Left hindlimb (tissue), 1 donor: ENCODE measurements at places on chromosomes 5 and 9.

GRCh38 chr5:40381016-40381415 is 298.7 kb upstream of the PTGER4 start:
- DNase-seq, result no peak

DNA sequence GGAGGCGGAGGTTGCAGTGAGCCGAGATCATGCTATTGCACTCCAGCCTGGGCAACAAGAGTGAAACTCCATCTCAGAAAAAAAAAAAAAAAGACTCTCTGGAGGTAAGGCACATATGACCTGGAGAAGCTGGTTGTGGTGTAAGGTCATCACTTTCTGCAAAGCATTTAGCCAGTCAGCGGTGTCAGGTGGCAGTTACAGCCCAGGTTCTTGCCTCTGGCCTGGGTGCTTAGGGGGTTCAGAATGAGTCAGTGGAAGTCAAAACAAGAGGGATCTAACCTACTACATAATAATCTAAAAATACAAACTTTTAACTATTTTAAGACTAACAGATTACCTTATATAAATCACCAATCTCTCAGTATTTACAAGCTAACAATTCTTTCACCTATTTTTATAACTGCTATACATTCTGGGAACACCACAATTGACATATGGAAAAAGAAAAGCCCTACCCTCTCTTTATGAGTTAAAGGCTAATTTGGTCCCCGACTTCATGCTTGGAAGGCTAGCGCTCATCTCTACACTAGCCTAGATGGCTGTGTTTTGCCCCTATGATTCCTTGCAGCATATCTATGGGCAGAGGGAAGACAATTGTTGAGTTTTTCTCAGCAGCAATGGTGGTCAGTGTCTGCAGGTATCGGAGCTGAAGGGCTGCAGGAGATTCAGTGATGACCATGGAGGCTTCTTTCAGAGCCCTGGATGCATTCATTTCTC is 29.2 kb downstream of the STOM start:
- DNase-seq, result no peak

DNA sequence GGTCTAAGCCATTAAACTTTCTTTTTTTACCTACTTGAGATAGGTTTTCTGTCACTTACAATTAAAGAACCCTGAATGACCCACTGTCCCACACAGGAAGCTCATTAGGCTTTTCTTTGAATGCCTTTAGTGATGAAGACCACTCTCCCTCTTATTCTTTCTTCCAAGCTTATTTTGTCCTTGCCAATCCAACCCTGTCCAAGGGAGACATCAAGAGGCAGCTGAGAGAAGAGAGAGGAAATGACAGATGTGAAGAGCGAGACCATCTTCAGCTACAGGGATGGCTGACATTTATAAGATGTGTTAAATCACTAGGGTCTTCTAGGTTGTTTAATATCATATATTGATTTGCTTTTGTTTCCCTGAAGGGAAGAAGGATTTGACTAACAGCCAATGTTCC is 133.5 kb downstream of the FAM114A2 start:
- DNase-seq, result no peak

DNA sequence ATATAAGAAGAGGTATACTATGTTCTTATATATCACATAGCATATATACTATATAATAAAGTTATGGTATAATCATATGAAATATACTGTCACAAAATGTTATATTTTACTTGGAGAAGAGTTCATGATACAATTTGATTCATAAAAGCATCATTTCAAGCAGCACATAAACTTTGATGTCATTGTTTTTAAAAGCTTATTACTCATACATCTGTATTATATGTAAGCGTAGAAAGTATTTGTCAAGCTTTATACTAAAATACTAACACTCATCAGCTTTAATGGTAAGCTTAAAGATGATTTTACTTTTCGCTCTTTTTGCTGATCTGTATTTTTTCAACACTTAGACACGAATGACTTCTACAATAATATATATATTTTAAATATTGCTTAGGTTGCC is 34.0 kb upstream of the ZNF618 start:
- DNase-seq, result no peak

- no peak for DNase-seq
Measured at GRCh38 chr9:105425816-105426433, 21.9 kb upstream of the FSD1L start.

DNA sequence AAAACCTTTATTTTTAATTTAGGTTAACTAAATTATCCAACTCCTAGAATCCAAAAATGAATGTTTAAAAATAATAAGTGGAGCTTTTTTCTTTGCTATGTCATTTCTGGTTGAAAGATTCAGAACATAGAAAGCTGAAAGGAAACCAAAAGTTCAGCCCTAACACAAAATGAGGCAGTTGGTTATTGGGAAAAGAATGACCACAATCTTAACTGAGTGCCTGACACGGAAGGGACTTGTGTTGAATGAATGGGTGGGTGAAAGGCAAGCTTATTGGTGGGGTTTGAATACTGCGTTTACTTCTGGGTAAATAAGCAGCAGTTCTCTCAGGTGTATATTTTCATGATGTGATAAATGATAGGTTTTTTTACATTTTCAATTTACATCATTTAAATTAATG is 243.5 kb downstream of the IRX1 start:
- no peak for DNase-seq

DNA sequence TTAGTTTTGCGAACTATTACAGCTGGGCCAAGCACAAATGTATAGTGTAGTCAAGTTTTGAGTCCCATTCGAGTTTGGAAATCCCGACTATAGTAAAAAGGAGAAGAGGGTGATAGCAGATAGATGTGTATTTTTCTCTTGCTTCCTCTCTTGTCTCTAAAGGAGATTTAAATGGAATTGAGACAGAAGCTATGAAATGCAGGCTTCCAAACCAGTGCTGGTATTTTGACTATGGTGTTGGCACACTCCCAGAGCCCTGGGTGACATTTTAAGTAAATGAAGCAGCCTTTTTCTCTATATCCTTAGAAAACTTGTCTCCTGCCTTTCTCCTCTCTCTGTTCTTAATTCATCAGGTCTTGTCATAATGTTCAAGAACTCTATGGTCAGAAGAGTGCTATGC is 17.7 kb upstream of the AUH start:
- DNase-seq, result no peak

GRCh38 chr9:71643330-71643729 is 125.0 kb downstream of the CEMIP2 start:
- no peak for DNase-seq

- no peak for DNase-seq
Measured at GRCh38 chr5:79834754-79835714, 145.4 kb downstream of the CMYA5 start.

DNA sequence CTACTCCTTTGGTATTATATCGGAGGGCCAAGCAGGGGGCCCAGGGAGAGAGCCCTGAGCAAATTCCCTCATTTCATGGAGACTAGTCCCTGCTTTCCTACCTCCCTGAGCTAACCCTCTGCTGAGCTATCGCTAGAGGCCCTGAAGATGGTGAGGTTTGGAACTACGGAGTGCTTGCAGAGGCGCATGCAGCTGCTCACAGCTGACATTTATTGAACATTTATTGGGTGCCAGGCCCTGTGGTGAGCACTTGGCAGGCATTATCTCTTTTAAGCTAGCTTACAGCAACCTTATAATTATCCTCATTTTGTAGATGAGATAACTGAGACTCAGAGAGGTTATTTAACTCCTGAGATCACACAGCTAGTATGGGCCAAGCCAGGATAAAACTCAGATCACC is 9.8 kb downstream of the FAT2 start:
- DNase-seq, result no peak

GRCh38 chr5:159175547-159175946 is 33.8 kb downstream of the RNF145 start:
- DNase-seq, result no peak

GRCh38 chr9:78297672-78297961 is 692 bp downstream of the PSAT1 start:
- DNase-seq, result no peak

DNA sequence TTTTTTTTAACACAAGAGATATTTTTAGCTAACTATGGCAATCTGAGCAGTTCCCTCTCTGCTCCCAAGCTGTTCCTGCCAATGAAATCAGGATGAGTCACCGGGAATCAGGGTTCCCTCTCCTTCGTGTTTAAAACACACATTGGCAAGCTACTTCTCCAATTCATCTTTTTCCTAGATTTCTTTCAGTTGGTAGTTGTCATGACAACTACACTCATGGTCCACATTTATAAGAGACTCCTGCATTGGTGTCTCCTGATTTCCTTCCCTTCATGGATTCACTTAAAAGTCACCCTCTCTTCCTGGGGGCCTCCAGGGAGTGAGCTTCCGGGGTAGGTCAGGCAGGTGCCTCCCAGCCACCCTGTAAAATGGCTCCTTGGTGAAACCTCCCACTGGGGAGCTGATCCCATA is 72.3 kb upstream of the NIPAL4 start:
- DNase-seq, result peak; percentile 56

GRCh38 chr9:630817-631216 is 210.7 kb upstream of the DMRT1 start:
- no peak for DNase-seq

GRCh38 chr5:55853041-55853670 is 2.0 kb downstream of the IL31RA start:
- no peak for DNase-seq

- no peak for DNase-seq
Measured at GRCh38 chr9:9341203-9341602, 1271.6 kb downstream of the PTPRD start.

GRCh38 chr5:10590226-10590999 is 26.5 kb downstream of the ANKRD33B start:
- DNase-seq, result no peak

- DNase-seq, result no peak
Measured at GRCh38 chr5:139275956-139276355, 17.6 kb upstream of the MATR3 start.

DNA sequence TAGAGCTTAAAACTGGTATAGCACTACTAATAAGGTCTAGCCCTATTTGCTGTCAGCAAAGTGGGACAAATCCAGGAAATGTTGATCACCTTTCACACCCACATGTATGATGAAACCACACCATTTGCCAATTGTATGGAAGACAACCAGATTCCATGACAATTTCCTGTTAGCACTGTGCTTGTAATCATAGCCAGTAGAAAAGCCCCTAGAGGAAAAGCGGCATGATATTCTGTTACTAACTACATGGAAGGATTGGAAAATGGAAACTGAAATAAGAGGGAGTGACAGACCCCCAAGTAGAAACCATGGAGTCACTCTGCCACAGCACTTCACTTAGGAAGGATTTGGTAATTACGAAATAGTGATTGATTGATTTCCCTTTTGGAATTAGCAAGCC is 923 bp downstream of the SPATA6L start:
- no peak for DNase-seq

DNA sequence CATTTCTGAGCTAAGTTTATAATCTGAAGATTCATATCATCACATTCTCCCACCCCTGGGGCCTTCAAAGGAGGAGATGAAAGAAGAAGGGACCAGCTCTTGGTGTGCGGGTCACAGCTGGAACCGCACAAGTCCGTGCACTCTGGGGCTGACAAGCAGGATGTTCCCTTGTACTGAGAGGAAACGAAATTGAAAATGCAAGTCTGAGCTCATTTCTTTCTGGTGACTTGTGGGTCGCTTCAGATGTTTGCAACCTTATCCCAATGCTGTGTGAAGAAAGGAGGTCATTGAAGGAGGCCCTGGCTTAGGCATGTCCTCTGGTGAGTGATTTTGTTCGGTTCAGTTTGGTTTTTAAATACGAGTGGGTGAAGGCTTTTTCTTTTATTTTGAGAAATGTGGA is 59.6 kb downstream of the C9orf152 start:
- no peak for DNase-seq

GRCh38 chr9:94922098-94922607 is 195.7 kb downstream of the AOPEP start:
- peak; percentile 73 for DNase-seq

GRCh38 chr5:14790220-14790619 is 81.4 kb downstream of the ANKH start:
- no peak for DNase-seq

GRCh38 chr5:176658817-176659511 is 11.7 kb downstream of the TSPAN17 start:
- no peak for DNase-seq

DNA sequence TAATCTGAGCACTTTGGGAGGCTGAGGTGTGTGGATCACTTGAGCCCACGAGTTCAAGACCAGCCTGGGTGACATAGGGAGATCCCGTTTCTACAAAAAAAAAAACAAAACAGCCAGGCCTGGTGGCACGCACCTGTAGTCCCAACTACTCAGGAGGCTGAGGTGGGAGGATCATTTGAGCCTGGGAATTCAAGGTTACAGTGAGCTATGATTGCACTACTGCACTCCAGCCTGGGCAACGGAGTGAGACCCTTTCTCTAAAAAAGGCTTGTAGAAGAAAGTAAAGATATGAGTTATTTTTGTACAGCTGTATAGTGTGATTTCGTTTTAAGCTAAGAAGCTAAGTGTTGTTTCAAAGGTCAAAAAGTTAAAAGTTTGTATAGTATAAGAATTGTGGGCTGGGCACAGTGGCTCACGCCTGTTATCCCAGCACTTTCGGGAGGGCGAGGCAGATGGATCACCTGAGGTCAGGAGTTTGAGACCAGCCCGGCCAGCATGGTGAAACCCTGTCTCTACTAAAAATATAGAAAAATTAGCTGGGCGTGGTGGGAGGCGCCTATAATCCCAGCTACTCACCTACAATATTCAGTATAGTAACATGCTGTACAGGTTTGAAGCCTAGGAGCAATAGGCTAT is 18.8 kb downstream of the UBE2R2 start:
- DNase-seq, result no peak

GRCh38 chr9:113626735-113627495 is 163.4 kb downstream of the RGS3 start:
- peak; percentile 86 for DNase-seq
